ENCODE measurements at places on chromosomes 4 and X. TPM values are rescaled to one million over a fixed set of nuclear protein-coding genes. Genes with fewer than 3 reads are reported as not detected.

Gene SNCA
- 8.4 TPM for total RNA-seq

GRCh38 chrX:20038966-20039365, 48.1 kb upstream of the BCLAF3 start:
- no peaks in the 10 kb centered on the region for H3K27me3 ChIP-seq
- no peak for DNase-seq
- H3K4me3 ChIP-seq = no peak overlapping the region
- H3K4me1 ChIP-seq = no peaks in the 10 kb centered on the region
- H3K36me3 ChIP-seq = no peaks in the 10 kb centered on the region

Gene NAP1L2
- total RNA-seq = 0.16 TPM

GRCh38 chr4:8283631-8284121, 14.1 kb downstream of the HTRA3 start:
- H3K4me3 ChIP-seq = no peak overlapping the region
- no peak for DNase-seq
- H3K27me3 ChIP-seq = no peaks in the 10 kb centered on the region
- H3K27ac ChIP-seq = no peak overlapping the region
- H3K4me1 ChIP-seq = no peaks in the 10 kb centered on the region

Gene TCEAL6
- not detected for total RNA-seq

DNA sequence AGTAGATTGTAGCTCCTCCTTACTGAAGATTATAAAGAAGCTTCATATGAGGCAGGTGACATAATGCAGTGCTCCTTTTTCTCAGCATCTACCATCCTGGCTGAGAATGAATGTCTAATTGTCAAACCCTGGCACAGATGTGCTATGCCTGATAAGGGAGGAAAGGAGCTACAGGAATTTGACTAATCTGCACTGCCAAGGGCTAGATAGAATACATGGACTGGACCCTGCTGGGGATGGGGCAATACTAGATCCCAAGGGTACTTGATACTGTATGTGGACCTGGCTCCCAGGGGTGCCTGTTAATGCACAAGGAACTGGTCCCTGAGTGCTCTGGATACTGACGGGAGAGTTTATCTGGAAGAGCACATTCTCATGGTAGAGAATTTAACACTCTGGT, 362.2 kb upstream of the EMCN start:
- no peak overlapping the region for H3K27ac ChIP-seq
- no peak overlapping the region for H3K4me3 ChIP-seq
- H3K36me3 ChIP-seq = no peaks in the 10 kb centered on the region
- H3K27me3 ChIP-seq = no peaks in the 10 kb centered on the region
- no peaks in the 10 kb centered on the region for H3K4me1 ChIP-seq

GRCh38 chrX:132609362-132609848, 120.6 kb upstream of the MBNL3 start:
- H3K36me3 ChIP-seq = no peaks in the 10 kb centered on the region
- no peak overlapping the region for H3K4me3 ChIP-seq
- DNase-seq = peak; percentile 34
- H3K27ac ChIP-seq = peak overlapping the region; percentile 51
- H3K4me1 ChIP-seq = peaks cover 36% of the 10 kb centered on the region

- H3K4me3 ChIP-seq = no peak overlapping the region
- H3K27ac ChIP-seq = no peak overlapping the region
- H3K4me1 ChIP-seq = no peaks in the 10 kb centered on the region
Observed at GRCh38 chr4:70356185-70356584, 4.4 kb upstream of the SMR3A start.

Gene SFRP2
- not detected for total RNA-seq

GRCh38 chrX:116111497-116111896, 59.0 kb upstream of the AGTR2 start:
- no peak for DNase-seq
- H3K27ac ChIP-seq = no peak overlapping the region
- no peaks in the 10 kb centered on the region for H3K4me1 ChIP-seq

GRCh38 chr4:142416711-142417275, 429.3 kb downstream of the INPP4B start:
- DNase-seq = no peak
- no peak overlapping the region for H3K27ac ChIP-seq
- no peaks in the 10 kb centered on the region for H3K36me3 ChIP-seq
- H3K4me3 ChIP-seq = no peak overlapping the region
- H3K4me1 ChIP-seq = no peaks in the 10 kb centered on the region

GRCh38 chrX:12709047-12709446, 82.2 kb upstream of the PRPS2 start:
- peak; percentile 36 for DNase-seq
- H3K4me3 ChIP-seq = no peak overlapping the region
- no peaks in the 10 kb centered on the region for H3K27me3 ChIP-seq
- H3K4me1 ChIP-seq = no peaks in the 10 kb centered on the region
- no peak overlapping the region for H3K27ac ChIP-seq

DNA sequence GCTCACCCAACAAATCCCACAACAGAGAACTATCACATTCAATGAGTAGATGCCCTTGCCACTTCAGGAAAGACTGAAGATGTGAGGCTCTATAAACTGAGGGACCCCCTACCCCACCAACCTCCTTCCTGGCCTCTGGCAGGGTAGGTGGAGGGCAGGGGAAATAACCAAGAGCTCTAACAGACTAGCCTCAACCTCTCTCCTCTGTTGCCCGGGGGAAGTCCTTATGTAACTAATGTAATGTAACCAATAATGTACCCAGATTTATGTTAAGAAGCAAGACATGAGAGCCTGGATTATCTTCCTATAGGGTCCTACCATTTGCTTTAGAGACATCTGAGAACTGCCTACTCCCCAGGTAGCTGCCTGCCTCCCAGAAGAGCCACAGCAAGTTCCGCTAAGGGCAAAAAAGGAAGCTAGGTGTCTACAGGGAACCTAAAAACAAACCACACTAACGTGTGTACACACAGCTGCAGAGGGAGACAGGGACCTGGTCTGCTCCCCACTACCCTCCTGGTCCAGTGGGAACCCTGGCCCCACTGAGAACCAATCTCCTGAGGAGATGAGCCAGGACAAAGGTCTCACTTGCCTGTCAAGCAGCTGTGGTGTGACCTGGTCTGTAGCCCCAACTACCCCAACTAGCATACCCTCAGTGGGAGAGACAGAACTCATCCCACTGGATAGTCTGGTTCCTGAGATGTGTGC, 17.7 kb downstream of the OTUD5 start:
- H3K4me3 ChIP-seq = no peak overlapping the region
- no peaks in the 10 kb centered on the region for H3K4me1 ChIP-seq
- no peak overlapping the region for H3K27ac ChIP-seq
- no peaks in the 10 kb centered on the region for H3K36me3 ChIP-seq
- no peak for DNase-seq
